ENCODE measurements at places on chromosomes 5 and 9. TPM values are rescaled to one million over a fixed set of nuclear protein-coding genes. Genes with fewer than 3 reads are reported as not detected.

- no peak for DNase-seq
These were observed 49.2 kb downstream of the STX17 start for GRCh38 chr9:99955606-99956005.

- DNase-seq: no peak
These were observed 295.5 kb downstream of the IRX1 start for GRCh38 chr5:3891113-3891512.

TNC gene
- total RNA-seq: 5.3 TPM

GRCh38 chr5:93406971-93407401 lies 174.0 kb downstream of the NR2F1-AS1 start:
- no peak for DNase-seq

PIP5K1B gene
- 45.5 TPM for total RNA-seq

GRCh38 chr9:6149315-6149714 lies 66.3 kb upstream of the IL33 start:
- no peak for DNase-seq

- no peak for DNase-seq
These were observed 23.8 kb downstream of the C9 start for GRCh38 chr5:39340506-39340905.

KCNMB1 gene
- 0.87 TPM for total RNA-seq

PCDHGC5 gene
- 2.1 TPM for total RNA-seq

GRCh38 chr5:100889165-100889743 lies 13.8 kb downstream of the ST8SIA4 start:
- no peak for DNase-seq

OMD gene
- 3.4 TPM for total RNA-seq

DIAPH1 gene
- total RNA-seq: 66.1 TPM

FGD3 gene
- total RNA-seq: 2.1 TPM

GRCh38 chr5:25416960-25417359 lies 772.2 kb upstream of the CDH10 start:
- DNase-seq: no peak

DNA sequence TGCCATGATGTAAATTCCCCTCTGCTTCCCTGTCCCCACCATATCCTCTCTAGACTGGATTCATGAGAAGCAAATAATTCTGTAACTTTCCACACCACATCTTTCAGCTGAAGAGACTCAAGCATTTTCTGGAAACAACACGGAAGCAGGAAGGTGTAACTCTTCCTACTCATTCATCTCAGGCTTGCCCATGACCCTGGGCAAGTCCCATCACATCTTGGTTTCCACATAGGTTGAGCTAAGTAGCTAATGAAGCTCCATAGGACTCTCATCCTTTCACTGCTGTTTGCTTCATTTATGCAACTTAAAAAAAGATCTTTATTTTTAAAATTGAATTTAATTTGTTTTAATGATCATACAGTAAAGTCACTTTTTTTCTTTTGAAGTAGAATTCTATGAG lies 32.7 kb upstream of the STARD4 start:
- DNase-seq: no peak

MEF2C gene
- total RNA-seq: 36.8 TPM

- peak; percentile 75 for DNase-seq
These were observed 1.6 kb upstream of the HAPLN1 start for GRCh38 chr5:83721953-83722901.

Data from heart left ventricle (tissue), 16 donors.